ENCODE measurements at places on chromosomes 12 and 14.

- no peak for DNase-seq
These were observed 1083.2 kb downstream of the FLRT2 start for GRCh38 chr14:86613126-86613525.

DNA sequence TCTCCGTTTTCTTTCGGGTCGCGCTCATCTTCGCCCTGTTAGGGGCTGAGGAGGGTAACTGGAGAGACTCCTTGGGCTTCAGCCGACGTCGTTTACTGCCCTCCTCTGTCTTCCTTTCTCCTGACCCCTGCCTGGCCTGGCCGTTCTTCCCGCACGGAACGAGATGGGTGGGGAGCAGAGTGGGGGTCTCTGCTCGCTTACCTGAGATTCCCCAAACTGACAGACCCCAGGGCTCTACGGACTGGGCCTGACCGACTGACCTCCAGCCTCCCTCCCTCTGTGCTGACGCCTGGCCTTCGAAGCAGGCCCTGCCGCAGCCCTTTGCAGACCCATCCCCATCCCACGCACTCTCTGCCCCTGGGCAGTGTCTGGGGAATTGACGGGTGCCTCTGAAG, 439 bp downstream of the GOLGA5 start:
- DNase-seq: no peak

DNA sequence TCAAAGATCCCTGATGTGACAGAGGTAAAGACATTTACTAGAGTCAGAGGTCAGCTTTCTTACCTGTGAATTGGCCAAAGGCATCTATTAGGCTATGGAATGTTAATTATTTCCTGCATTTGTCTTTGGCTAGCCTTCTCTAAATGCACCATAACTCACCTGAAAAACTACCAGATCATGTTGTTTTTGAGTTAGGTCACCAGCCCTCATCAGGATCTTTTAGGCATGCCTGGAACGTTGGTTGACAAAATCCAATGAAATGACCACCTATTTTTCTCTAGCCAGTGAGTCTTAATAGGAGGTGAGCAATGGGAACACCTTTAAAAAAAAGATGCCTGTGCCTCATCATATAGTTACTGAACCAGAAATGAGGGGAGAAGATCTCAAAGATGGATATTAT, 46.2 kb downstream of the ANO4 start:
- no peak for DNase-seq

GRCh38 chr12:18752280-18752920, 14.5 kb downstream of the CAPZA3 start:
- DNase-seq: no peak

DNA sequence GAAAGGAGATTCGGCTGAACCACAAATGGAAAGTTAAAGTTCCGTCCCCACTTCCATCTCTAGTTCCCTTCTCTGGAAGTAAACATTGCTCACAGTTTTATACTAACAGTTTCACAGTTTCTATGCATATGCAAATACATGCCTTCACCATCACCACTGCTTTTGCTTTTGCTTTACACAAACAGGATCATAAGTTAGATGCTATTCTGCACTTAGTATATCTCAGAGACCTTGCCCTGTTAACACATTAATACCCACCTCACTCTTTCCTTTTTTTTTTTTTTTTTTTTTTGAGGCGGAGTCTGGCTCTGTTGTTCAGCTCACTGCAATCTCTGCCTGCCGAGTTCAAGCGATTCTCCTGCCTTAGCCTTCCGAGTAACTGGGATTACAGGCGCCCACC, 890 bp downstream of the TEP1 start:
- no peak for DNase-seq

- peak; percentile 55 for DNase-seq
These were observed 795 bp upstream of the ACOT2 start for GRCh38 chr14:73567951-73568885.

- DNase-seq: no peak
These were observed 79.9 kb upstream of the KCNA1 start for GRCh38 chr12:4829793-4830162.

DNA sequence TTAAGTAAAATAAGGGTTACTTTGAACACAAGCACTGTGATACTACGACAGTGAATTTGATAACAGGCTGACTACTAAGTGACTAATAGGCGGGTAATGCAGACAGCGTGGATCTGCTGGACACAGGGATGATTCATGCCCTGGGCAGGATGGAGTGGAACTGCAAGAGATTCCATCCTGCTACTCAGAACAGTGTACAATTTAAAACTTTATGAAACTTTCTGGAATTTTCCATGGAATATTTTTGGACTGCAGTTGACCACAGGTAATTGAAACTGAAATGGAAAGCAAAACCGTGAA, 46.0 kb downstream of the YEATS4 start:
- no peak for DNase-seq

GRCh38 chr12:125092872-125093680, 27.8 kb downstream of the AACS start:
- no peak for DNase-seq

GRCh38 chr12:58639318-58639934, 280.9 kb downstream of the LRIG3 start:
- no peak for DNase-seq

DNA sequence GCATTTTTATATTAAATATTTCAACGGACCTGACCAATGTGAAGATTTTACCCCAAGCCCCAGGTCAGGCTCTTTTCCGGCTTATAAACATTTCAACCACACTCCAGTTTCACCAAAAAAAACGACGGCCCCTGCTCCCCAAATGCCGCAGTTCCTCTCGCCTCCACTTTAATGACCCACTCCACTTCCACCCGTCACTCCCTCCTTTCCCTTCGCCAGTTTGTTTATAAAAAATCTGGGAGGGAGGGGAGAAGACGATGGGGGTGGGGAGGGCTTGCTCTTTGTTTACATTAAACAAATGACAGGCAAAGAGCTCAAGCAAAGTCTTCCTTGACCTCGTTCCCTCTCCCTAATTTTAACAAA, 5.4 kb downstream of the SIX6 start:
- DNase-seq: no peak

GRCh38 chr14:74038020-74038859, 19.1 kb downstream of the BBOF1 start:
- peak; percentile 40 for DNase-seq

DNA sequence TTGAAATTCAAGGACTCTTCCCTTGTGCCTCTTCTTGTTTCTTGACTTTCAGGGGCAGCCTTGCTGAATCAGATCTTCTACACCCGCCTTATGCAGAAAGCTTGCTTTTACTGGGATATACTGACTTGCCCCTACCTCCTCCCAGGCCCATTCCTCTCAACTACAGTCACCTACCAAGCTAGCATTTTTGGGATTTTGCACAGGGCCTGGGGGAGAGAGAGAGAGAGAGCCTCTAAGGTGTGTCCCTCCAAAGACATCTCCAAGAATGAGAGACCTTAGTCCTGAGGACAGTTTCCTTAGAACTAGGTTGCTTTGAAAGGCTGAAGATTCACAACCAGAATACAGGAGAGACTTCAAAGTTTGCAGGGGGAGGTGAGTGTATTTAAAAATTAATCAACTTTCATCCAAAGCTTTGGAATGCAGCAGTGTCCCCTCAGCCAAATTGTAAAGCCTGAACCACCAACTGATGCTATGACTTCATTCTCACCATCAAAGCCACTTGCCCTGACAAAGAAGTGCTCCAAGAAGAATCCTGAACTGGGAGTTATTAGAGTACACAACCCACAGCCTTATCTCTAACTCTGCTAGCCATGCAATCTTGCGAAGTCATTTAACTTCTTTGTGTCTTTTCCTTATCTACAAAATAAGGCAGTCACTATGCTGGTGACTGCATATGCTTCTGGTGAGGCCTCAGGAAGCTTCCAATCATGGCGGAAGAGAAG, 96.1 kb upstream of the EGLN3 start:
- DNase-seq: no peak

DNA sequence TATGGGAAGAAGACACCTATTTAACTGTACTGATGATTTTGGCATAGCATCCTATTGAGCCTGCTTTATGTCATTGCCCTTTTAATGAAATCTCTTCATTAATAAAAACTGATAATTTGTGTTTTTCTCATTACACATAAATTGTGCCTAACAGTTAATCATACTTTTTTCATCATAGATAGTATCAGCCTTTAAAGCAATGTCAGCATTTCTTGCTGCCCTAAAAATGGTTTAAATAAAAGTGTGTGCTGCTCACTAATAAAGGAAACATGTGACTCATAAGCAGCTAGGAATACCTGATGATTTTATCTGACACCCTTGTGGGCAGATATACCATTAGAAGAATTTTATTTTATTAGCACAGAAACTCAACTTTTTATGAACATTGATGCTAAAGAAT, 26.7 kb downstream of the TBK1 start:
- DNase-seq: no peak

- no peak for DNase-seq
These were observed 100.7 kb downstream of the ZFP36L1 start for GRCh38 chr14:68692216-68692615.

GRCh38 chr12:114399664-114400211, 6.2 kb downstream of the TBX5 start:
- no peak for DNase-seq

DNA sequence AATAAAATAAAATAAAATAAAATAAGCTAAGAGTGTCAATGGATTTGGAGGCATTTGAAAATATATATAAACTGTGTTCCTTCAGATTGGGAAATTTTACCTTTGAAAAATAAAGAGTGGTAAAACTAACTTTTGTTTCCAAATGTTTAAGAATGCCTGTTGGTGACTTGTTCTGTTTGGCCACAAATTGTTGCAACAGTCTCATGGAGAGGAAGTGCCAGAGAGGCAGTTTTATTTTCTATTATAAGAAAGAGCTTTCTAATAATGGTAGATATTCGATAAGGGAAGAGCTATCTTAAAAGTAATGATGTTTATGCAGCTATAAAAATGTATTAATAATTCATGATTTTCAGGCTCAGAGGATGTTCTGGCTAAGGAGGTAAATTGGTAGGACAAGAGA, 68.8 kb upstream of the MDGA2 start:
- DNase-seq: no peak

DNA sequence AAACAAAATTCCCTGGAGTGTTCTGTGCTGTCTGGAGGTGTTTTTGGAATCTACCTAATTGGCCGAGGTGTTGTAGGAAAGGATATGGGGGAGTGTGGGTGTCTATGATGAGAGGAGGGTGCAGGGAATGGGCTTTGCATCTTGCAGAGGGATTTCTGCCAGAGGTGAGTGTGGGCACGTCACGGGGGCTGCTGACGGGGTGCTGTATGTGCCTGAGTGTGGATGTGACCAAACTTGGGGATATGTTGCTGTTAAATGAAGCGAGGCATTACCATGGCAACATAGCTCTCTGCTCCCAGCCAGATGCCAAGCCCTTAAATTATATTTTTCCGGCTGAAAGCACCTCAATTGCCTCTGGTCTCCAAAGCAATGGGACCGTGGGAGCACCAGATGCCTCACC, 44.3 kb upstream of the SPTLC2 start:
- no peak for DNase-seq

GRCh38 chr12:48996794-48997718, 2.1 kb downstream of the DDN start:
- DNase-seq: peak; percentile 62

DNA sequence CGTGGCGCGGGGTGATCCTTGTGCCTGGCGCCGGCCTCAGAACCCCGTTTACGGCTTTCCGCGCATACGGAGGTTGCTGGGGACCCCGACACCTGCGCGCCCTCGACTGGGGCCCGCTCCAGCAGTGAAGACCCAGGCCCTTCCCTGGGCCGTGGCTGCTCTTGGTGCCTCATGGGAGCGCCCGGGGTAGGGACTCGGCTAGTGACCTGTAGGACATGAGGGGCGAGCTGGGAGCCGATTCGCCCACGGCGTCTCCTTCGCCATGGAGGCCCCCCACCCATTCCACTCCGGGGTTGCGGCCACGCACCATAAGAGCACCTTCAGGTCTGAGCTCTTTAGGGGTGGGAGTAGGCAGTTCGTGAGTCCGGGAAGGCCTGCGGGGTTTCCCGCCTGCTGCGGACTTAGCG, 14.2 kb upstream of the PAX9 start:
- DNase-seq: no peak

- DNase-seq: no peak
These were observed 30.8 kb downstream of the LEMD3 start for GRCh38 chr12:65200007-65200665.

GRCh38 chr12:2179953-2180736, 127.4 kb downstream of the CACNA1C start:
- no peak for DNase-seq

DNA sequence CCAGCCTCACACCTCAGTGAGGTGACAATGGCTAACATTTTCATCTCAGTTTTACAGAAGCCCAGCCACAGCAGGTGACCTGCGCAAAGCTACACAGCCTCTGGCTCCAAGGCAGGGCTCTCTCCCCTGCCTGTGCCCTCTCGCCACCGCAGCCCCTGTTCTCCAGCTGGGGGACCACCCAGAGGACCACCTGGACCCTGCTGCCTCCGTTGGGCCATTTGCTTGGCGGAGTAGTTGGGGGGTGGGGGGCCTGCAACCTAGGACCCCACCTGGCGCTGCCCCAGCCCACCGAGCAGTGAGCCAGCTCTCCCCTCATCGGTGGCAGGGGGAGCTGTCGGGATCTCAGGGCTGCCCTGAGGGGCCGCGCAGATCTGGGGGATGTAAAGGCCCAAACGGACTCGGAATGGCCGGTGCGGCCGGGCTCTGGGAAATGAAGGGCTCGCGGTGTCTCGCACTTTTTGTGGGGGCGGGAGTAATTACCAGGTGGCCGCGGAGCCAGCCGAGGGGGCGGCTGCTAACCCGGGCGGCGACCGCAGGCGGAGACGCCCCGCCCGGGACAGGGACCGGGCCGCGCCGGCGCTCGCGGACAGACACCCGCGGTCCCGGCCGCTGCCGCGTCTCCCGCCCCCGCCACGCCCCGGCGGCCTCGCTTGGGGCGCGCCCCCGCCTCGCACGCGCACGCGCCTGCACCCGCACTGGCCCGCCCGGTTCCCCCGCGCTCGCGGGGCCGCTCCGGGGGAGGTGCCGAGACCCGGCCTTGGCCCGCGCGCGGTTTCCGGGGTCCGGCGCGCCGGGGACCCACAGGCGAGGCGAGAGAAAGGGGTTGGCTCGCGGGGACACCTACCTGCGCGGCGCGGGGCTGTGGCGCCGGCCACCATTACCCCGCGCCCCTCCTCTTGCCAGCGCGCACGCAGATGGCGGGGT, 8.6 kb upstream of the GPR68 start:
- no peak for DNase-seq

DNA sequence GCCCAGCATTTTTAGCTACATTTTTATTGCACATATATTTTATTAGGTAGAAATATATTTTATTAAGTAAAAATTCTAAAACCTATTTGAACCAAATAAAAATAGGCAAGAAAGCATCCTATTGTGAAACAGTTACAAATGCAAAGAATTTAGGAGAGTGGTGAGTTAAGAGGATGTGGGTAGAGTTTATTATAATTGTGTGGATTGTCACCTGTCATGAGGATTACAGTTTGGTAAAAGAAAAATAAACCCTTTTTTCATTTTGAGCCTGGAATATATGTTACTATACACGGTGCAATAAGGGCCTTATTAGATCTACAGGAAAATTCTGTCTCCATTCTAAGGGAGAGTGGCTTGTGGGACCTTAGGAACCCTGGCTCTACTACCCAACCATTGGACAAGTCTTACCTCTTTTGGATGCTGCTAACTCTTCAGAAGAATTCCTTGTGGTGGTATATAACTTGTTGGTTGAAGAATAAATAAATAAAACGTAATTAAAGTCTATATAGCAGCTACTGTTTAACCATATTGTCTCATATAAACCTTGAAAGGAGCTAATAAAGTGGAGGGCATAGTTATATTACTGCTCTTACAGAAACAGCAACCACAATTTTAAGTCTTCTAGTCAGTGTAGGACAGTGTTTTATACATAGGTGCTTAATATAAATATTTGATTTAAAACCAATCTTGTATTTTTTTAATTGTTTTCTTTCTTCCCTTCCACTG, 67.8 kb downstream of the FGD4 start:
- DNase-seq: no peak

- no peak for DNase-seq
These were observed 37.8 kb downstream of the PRPF40B start for GRCh38 chr12:49661191-49661590.

- DNase-seq: no peak
These were observed 41.2 kb downstream of the SLC39A9 start for GRCh38 chr14:69439521-69440270.

Data from CD4-positive, alpha-beta memory T cell (primary cell).